CD4-positive, alpha-beta T cell treated with Interleukin-12 subunit alpha and Interleukin-12 subunit beta, for 1 hour (primary cell): ENCODE measurements at places on chromosomes 3 and 15.

DNA sequence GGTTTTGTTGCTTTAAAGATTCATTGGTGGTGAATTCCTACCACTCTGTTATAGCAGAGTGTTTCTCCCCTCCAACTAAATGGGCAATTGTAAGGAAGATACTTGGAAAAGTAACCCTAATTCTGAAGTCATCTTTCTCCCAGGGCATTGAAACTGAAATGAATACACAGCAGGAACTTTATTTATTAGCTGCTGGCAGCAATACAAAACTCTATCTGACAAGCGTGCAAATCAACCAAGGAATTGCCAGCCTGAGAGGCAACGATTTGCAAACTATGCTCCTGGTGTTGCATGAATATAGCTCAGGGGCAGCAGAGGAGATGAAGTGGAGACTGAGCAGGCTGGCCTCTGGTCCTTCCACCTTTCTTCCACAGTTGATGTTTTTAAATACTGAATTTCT is 48.9 kb downstream of the CD200R1 start:
- DNase-seq, result no peak

- DNase-seq, result no peak
Measured at GRCh38 chr15:52338058-52338457, 42.5 kb upstream of the MYO5C start.

GRCh38 chr3:159185443-159186050 is 383.7 kb downstream of the MFSD1 start:
- DNase-seq, result no peak

- DNase-seq, result no peak
Measured at GRCh38 chr15:37077623-37078351, 22.6 kb downstream of the MEIS2 start.

DNA sequence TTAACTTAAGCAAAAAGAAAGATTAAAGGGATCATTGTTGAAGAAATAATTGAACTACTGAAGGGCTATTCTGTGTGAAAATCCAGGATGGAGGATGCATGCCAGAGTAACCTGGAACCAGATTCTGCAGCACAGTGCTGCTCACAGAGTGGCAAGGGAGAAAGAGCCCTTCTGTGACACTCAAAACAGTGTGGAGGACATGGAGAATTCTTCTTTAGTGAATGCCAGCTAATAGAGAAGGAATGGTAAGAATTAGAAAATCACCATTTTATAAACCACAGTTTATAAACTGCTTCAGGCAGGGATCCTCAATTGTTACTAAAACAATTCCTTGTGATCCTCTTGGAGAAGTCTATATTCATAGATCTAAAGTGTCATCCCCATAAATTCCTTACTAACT is 70.4 kb upstream of the ARHGEF26 start:
- DNase-seq, result no peak

GRCh38 chr15:89409184-89410038 is 74.8 kb upstream of the POLG start:
- DNase-seq, result no peak

DNA sequence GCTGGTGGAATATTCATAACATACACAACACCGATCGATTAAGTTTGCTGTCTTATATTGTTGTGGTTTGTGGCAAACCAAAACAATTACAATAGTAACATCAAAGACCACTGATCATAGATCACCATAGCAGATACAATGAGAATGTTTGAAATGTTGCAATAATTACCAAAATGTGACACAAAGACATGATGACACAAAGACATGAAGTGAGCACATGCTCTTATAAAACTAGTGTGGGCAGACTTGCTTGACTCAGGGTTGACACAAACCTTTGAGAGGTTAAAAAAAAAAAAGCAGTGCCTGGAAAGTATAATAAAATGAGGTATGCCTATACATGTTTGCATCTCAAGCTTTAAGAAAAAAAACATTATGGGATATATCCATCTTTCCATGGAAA is 130.3 kb downstream of the NR1I2 start:
- DNase-seq, result no peak

GRCh38 chr3:27535809-27536392 is 51.7 kb upstream of the SLC4A7 start:
- no peak for DNase-seq

GRCh38 chr3:34683851-34684250 is 885.4 kb downstream of the PDCD6IP start:
- no peak for DNase-seq

DNA sequence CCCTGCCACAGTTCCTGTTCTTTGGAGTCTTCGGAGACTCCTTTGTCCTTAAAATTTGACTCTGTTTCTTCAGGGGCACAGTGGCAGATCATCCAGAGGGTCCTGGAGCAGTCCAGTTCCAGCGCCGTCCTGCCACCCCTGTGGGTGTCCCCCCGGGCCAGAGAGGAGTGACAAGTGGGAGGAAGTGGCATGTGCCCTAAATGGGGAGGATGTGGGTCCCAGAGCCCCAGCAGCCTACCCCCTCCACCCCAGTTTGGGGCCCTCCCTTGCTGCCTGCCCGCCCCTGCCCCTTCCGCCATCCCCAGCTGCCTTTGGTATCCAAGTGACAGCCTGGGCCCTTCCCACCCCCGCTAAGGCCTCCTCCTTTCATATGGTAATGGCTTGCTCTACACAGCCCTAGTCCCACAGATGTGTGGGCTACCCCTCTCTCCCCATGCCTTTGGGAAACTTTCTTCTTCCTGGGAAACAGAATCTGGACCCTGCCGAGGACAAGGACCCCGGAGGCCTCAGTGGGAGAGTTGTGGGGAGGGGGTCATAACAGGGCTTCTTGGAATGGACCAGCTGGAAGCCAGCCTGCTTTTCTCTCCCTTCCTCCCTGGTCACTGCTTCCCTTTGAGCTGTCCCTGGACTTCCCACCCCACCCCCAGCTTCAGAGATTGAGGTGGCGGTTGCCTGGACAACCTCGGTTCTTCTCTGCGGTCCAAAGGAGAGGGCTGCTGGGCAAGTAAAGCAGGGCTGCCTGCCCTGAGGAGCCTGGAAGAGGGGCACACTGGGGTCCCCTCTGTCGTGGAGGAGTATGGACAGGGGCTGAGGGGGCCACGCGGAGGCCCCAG is 43.2 kb downstream of the KLHL25 start:
- DNase-seq, result peak; percentile 10

DNA sequence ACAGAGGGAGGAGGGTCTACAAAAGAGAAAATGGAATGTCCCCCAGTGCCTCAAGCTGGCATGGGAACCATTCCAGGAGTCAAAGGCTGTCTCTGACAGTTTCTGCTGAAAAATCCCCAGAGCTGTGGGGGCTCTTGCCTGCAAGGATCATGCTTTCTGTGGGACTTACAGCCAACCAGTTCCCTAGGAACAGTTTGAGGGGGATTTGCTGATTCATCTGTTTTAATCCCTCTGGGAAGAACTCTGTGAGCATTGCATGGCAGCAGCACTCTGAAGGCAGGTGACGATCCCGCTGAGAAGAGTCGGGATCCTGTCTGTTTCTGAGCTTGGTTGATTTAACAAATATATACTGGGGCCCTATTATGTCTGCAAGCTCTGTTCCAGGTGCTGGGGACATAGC is 176.0 kb downstream of the SSR3 start:
- no peak for DNase-seq

DNA sequence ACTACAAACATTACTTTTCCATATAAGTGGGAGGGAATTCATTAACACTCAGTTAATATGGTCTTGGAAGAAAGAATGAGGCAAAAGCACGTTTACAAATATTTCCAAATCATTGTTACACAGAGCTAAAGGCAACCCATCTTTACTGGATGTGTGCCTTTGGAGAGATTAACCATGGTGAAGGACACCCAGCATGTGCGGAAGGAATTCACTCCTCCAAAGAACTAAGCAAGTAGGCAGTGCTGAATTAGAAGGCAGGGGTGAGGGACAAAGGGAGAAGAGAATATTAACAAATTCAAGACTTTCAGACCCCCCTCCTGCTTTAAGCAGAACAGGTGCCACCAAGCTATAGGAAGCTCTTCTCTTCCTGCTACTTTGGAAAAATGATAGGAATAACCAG is 10.1 kb downstream of the ARPP21 start:
- no peak for DNase-seq

GRCh38 chr3:146521394-146521793 is 23.0 kb downstream of the PLSCR1 start:
- no peak for DNase-seq

DNA sequence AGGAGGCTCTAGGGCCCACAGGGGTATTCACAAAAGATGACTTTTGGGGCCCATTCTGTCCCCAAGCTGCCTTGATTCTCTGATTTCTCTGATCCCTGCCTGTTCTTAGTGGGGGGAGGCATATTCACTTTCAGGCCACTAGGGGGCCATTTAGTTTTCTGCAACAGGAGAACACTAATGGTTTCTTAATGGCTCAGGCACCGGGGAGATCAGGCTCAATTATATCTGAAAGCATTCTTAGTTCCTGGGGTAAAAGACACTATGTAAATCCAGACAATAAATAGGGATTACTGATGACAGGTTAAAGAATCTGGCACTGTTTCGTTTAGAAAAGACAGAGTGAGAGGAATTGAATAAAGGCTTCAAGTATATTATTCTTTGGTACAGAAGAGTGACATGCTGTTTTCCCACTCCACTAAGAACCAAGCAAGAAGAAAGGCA is 2.5 kb upstream of the INAFM2 start:
- peak; percentile 79 for DNase-seq

DNA sequence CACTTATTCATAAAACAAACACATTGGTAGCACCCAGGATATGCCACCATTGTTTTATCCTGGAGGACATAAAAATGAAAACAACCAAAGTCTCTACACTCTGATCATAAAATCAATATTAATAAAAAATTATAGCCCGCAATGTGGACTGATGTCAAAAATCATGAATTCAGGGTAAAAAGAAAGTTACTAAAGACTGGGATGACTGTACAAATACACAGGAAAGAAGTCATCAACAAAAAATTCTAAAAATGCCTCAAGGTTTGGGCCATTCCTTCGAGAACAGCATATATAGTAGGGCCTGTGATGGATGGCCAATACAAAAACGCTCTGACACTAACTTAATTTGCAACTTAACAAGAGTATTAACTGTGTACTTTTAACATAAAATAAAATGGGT is 76.8 kb downstream of the THBS1 start:
- DNase-seq, result no peak

- DNase-seq, result peak; percentile 51
Measured at GRCh38 chr3:122572940-122573412, 4.5 kb upstream of the PARP15 start.

GRCh38 chr15:100216182-100216581 is 125.6 kb downstream of the ADAMTS17 start:
- DNase-seq, result no peak

- DNase-seq, result no peak
Measured at GRCh38 chr3:66998904-66999235, 763 bp downstream of the KBTBD8 start.

DNA sequence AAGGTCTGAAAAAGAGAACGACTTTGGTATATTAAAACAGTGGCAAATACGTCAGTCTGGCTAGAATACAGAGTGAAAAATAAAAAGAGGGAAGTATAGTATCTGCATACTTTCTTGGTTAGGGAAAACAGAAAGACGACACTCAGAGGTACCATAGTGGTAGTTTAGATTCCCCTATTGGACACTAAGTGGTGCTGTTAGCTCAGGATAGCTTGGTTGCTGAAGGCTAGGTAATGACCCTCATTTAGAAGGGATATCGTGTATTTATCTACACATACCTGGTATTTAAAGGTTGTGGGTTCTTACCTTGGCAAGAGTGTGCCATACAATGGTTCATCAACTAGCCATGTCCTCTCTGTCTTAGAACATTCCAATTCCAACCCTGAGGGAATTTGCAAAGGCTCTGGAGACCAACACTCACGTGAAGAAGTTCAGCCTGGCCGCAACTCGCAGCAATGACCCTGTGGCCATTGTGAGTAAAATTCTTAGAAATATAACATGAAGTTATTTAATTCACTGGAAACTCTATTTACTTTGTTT is 31.0 kb downstream of the TMOD2 start:
- DNase-seq, result no peak

- DNase-seq, result no peak
Measured at GRCh38 chr15:37014137-37014536, 86.2 kb downstream of the MEIS2 start.

DNA sequence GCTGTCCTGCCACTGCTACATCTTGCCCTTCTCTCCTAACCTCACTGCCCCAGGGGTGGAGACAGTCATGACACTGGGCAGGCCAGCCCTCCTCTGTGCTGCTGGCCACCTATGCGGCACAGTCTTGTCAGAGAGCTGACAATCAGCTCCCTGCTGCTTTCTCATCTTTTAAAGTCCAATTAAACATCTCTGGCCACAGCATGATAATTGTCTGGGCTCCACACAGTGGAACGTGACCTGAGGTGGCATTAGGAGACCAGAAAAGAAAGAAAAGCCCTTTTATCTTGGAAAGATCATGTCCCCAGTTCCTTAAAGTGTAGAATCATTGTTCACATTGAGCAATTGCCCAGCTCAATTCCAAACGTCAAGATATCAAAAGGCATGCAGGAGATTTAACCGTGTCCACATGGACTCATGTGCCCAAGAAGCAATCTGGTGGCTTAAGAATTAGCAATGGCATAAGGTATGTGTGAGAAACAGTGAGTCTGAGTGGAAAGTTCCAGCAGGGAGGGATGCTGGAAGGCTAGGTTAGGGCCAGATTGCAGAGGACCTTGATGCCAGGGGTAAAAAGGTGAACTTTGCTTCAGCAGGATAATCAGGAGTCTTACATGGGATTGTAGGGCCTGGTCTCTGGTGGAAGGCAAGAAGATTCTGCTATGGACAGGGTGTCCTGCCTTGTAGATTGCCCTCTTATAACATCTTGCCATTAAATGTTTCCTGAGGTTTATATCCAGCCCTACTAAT is 15.3 kb upstream of the CACNA1D start:
- no peak for DNase-seq

DNA sequence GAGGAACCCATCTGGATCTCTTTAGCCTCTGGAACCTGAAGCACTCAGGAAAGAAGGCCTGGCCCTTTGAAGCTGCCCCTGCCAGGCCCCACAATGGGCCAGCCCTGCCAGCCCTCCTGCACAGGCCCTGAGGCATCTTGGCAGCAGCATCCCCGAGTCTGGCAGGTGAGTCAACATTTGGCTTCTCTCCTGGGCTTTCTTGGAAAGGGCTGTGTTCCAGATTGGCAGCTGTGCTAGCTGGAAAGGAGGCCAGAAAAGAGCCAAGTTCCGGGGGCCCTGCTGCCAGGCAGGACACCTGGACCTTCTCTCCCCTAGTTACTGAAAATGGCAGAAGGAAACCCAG is 187.2 kb downstream of the SHQ1 start:
- no peak for DNase-seq

GRCh38 chr3:77667901-77668300 is 628.0 kb downstream of the ROBO2 start:
- DNase-seq, result no peak

DNA sequence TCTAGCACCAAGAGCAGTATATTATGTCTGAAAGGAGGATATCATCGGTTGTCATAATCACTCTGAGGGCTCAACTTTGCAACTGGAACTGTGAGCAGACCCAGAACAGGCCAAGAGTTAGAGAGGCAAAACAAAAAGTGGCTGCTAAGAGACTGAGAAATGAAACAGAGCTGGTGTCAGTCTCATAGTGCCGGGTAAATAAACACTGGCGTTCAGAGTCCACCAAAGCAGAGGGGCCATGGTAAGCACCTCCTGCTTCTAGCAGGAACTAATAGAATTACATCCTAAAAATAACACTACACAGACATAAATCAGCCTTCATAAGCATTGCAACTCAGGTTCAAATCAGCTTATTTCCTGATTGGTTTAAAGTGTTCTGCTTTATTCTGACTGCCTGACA is 10.3 kb upstream of the IL12A start:
- no peak for DNase-seq
